ENCODE measurements at places on chromosomes 1 and 21.

DNA sequence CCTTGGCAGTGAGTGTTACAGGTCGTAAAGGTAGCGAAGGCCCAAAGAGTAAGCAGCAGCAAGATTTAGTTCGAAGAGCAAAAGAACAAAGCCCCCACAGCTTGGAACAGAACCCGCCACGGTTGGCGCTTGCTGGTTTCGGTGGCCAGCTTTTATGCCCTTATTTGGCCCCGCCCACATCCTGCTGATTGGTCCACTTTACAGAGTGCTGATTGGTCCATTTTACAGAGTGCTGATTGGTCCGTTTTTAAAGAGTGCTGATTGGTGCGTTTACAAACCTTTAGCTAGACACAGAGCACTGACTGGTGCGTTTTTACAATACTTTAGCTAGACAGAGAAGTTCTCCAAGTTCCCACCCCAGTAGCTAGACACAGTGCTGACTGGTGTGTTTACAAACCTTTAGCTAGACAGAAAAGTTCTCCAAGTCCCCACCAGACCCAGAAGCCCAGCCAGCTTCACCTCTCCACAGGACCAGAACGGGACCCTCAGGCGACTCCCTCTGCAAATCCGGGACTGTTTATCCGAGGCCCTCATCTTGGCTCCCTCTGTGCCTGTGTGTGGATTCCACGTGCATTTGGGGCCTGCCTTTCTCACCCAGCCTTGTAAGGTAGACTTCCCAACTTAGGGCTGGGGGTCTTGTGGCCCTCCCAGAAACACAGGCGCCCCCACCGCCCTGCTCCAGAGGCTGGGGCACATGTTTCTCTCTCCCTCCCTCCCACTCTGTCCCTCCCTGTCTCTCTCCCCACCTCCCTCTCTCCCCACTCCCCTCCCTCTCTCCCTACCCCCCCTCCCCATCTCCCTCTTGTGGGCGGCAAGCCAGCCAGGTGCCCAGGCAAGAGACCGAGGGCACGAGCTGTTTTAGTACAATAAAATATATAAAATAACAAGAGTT is 12.6 kb downstream of the FTCD start:
- DNase-seq = no peak

DNA sequence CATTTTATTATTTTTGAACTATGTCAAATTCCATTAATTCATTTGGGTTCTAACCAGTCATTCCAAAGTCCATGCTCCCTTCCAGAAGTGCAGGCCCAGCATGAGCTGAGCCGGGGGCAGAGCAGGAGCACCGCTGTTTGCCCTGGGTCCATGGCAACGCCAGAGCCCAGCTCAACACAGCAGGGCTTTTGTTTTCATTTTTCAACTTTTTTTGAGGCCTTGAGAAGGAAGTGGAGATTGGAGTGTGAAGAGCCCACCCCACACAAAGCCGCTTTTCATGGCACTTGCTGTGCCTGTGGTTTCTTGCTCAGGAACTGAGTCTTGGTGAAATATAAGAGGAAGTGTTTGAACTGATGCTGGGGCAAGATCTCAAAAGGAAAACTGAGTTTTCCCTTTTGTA is 13.2 kb upstream of the PRMT2 start:
- no peak for DNase-seq

- no peak for DNase-seq
These were observed 94.6 kb upstream of the CASZ1 start for GRCh38 chr1:10891091-10891490.

GRCh38 chr1:201887116-201887866 is 1.4 kb upstream of the SHISA4 start:
- DNase-seq = no peak

DNA sequence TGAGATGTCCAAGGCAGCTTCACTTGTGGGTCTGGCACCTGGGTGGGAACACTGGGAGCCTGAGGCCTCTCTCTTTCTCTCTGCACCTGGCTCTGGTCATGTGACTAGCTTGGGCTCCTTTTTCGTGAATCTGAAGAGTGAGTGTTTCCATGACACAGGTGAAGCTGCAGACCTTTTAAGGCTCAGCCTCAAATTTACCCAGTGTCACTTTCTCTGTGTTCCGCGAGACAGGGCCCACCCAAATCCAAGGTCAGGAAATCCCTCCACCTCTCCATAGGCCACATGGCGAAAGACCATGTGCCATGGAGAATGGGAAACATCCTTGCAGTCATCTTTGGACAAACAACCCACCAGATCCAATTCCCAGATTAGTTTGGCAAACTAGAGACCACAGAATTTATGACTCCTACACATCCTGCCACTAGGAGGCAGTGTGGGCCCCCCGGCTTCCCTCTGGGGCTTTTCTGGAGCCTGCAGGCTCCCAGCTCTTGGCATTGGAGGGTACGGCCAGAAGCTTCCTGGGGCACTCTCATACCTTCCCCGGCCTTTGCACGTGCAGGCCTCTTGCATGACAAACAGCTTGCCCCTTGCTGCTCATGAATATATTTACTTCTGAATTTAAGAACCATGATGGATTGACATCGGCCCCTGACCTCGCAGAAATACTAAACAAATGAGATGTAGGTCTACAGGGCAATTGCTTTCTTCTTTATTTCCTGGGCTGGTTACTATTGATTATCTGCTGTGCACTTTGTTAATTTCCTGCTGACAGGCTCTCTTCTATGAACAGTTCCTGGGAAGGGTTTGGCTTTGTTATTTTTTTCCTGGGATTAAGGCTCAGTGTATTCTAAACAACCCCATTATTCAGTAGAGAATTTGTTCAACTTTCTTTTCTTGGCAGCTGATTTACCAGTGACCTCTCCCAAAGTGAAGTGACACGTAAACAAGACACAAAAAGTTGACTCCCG is 180.7 kb downstream of the KAZN start:
- DNase-seq = no peak

- DNase-seq = no peak
These were observed 54.0 kb downstream of the COLGALT2 start for GRCh38 chr1:183983371-183984105.

- DNase-seq = no peak
These were observed 37.9 kb upstream of the PPIH start for GRCh38 chr1:42620307-42620706.

GRCh38 chr21:39386194-39386593 is 37.3 kb upstream of the HMGN1 start:
- no peak for DNase-seq

- DNase-seq = no peak
These were observed 1.8 kb downstream of the CYB561D1 start for GRCh38 chr1:109495738-109496137.

GRCh38 chr21:44425895-44426662 is 29.2 kb upstream of the LRRC3 start:
- no peak for DNase-seq

DNA sequence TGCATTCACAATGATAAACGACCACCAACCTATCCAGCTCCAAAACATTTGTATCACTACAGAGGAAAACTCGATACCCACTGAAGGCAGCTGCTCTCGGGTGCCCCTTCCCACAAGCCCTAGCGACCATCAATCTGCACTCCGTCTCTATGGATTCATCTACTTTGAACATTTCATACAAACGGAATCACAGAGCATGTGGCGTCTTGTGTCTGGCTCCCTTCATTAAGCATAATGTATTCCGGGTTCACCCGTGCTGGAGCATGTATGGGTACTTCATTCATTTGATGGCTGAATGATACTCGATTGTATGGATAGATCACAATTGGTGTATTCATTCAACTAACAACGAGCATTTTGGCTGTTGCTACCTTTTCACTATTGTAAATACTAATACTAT is 340.2 kb downstream of the SMYD3 start:
- DNase-seq = no peak

Data from activated T-helper 1 cell treated with anti-CD3 and anti-CD28 coated beads, Interleukin-2, amount 50 U/mL, for 16 hours (primary cell).